ENCODE measurements at places on chromosomes 1 and 21.

DNA sequence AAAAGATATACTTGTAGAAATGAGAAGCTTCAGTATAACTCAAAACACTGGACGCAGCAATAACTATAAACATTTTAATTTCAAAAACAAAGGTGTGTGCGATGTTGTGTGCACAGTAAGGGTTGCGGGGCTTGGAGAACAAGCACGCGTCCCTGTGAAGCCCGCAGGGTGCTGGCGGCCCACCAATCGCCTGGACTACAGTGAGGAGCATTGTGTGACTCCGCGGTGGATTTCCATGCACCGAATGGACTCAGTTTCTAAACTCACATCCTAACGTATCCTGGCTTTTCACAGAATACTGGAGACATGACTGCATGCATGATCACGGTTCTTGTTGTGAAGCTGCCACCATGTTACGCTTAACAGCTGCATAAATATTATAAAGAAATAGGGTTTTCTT, 33.0 kb downstream of the NTPCR start:
- no peak for DNase-seq

- no peak for DNase-seq
Observed at GRCh38 chr1:9395018-9395417, 102.3 kb downstream of the SPSB1 start.

- DNase-seq = no peak
Observed at GRCh38 chr1:153400244-153400643, 9.4 kb upstream of the S100A8 start.

DNA sequence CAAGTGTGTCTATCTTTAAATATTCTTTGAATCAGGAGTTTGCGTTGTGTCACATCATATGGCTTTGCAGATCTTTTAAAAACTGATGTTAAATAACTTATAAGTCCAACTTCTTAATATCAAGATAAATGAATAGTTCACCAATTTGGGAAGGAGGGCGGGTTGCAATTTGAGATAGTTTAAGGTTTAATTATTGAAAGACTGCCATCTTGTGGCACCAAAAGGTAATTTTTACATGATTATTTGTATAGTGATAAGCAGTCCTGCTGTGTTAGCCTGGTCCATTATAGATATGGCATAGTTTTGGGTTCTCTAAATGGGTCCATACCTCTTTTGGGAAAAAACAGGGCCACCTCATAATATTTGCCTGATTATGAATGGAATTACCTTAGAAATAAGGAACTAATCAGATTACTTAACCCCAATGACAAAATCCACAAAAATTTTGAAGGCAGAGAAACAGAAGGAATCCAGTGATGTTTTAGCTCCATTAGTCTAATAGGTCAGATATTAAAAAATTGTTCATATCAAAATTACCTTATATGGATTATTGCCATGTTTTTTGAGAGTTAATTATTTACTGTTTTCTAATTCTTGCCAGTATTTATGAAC, 64.3 kb downstream of the PRKAA2 start:
- peak; percentile 66 for DNase-seq

DNA sequence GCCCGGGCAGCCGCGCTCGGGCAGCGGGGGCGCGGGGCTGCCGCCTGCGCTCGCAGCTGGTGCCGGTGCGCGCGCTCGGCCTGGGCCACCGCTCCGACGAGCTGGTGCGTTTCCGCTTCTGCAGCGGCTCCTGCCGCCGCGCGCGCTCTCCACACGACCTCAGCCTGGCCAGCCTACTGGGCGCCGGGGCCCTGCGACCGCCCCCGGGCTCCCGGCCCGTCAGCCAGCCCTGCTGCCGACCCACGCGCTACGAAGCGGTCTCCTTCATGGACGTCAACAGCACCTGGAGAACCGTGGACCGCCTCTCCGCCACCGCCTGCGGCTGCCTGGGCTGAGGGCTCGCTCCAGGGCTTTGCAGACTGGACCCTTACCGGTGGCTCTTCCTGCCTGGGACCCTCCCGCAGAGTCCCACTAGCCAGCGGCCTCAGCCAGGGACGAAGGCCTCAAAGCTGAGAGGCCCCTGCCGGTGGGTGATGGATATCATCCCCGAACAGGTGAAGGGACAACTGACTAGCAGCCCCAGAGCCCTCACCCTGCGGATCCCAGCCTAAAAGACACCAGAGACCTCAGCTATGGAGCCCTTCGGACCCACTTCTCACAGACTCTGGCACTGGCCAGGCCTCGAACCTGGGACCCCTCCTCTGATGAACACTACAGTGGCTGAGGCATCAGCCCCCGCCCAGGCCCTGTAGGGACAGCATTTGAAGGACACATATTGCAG, 3.0 kb downstream of the ARTN start:
- DNase-seq = no peak

DNA sequence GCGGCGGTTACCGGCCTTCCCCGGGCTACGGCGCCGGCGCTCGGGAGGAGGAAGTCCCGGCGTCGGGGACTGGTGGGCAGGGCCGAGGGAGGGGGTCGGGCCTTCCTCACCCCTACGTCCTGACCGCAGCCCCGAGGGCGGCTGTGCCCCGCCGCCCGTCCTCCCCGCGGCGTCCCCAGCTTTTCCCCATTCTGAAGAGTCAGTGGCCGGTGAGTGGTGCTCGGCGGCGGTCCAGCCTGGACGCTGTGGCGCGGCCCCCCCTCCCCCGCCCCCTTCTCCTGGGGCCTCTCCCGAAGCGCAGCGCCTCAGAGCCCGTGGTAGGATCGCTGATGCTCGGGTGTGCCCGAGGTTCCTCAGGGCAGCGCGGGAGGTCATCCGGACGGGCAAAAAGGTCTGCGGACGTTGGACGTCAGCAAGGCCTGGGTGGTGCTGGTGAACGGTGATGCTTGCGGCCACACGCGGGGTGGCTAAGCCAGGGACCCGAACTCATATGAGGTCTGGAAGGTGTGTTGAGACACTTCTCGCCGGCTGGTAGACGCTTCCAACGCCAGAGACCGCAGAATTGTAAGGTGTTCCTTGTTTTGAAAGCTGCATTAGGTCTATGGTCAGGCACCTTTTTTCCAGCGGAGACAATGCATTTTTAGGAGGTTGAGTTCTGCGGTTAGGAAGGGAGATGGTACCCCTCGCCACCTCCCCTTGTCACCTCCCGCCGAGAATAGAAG, 725 bp downstream of the SLC25A33 start:
- DNase-seq = peak; percentile 67

DNA sequence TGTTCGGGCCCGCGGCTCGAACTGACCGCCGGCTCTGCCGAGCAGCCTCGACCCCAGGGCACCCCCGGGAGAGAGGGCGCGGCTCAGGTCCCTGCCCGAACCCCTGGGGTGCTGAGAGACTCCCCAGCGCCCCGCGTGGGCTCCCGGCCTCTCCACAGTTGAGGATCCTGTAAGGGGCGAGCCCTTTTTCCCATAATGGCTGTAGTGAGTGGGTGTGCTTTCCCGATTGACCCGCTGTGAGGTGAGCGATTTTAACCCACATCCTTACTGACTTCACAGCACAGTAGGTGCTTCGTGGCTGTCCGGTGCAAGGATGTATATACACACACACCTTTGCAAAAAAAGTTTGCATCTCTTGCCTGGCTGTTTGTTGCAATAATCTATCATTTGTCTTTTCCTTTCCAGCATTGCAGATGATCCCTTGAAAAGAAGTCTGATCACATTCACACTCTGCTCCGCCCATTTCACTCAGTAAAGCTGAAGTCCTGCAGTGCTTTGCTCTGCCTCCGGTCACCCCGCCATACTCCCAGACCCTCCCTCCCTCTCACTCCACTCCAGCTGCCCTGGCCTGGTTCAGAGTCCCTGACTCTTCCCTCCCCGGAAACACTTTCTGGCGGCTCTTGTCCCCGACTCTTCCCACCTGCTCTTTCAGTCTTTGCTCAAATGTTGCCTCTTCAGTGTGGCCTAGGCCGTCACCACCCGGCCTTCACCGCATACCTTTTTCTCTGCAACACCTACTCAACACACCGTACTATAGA, 955 bp upstream of the UBE2G2 start:
- peak; percentile 32 for DNase-seq

DNA sequence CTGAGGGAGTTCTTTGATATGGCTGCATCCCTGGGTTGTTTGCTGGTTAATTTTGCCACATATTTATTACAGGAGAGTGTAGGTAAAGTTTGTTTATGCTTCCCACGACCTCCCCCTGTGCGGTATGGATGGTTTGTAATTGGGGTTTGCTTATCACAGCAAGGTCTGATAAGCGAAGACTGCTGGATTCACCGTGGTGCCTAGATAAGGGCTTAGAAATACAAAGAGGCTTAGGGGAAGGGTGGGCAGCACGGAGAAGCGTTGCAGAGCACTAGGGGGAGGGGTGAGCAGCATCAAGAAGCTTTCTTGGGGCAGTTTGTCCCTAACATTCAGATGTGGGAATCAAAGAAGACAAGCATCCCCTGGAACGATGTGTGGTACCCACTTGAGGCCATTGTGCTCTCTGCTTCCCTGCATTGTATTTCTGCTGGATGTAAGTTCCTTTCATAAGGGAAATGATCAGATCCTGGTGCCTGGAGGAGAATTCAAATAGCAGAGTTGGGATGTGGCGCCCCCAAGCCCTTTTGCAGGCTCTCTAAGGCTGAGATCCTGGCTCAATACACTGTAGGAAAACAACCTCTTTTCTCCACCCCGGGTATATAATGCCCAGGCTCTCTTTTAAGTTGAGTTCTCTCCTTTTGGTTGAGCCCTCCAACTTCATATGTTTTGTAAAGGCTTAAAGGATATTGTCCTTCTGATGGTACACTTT, 598.1 kb upstream of the ADGRL4 start:
- no peak for DNase-seq

DNA sequence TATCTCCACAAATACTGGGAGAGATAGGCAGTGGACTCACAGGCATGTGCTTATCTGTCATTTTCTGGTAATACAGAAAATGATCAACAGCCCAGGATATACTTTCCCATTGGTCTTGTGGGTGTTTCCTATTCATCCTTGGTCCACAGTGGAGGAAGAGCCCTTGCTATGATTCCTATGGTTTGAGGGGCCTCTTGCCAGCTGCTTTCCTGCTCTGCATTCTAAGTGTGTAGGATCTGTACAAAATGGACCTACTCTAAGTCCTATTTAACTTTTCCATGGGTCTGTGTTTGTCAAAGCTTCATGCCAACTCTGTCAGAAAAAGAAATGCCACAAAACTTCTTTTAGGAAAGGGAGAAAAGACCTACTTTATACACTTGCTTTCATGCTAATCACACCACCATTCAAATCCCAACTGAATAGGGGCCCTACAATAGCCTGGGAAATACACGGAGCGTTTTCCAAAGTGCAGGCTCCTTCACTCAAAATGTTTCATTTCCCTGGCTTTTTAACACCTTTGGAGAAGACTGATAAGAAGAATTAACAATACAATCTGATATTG, 16.4 kb downstream of the PLPP3 start:
- no peak for DNase-seq

GRCh38 chr1:28050776-28051175, 37.6 kb downstream of the EYA3 start:
- DNase-seq = no peak

DNA sequence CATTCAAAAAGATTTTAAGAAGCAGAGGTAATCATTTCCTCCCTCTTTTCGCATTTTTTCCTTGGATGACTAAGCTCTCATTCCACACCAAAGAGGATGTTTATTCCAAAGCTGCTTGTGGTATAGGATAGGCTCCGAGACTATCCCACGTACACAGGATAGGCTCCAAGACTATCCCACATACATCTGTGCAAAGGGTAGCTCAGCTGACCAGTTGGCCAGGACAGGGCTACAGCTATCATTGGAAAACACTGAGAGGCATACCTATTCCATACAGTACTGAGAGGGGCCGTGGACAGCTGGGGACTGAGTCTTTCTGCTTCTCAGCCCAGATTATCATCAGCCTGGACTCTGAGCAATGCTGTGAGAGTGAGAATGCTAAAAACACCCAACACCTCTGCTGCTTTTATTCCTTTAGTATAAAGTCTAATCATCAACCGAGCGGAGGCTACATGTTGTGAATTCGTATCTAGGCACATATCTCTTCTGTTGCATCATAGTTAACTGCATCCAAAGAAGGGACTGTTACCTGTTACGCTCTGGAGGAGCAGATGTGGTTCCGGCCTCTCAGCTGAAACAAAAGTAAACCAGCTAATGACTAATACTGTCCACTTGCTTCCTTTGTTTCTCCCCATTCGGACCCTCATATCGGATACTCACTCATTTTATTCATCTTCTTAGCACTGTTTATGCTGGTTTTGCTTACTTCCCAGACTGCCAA, 141.0 kb downstream of the TNFSF18 start:
- peak; percentile 17 for DNase-seq

GRCh38 chr1:85289848-85290335, 13.5 kb upstream of the BCL10 start:
- DNase-seq = no peak
